Heart right ventricle (tissue), 16 donors: ENCODE measurements at places on chromosomes 7 and 10. TPM values are rescaled to one million over a fixed set of nuclear protein-coding genes. Genes with fewer than 3 reads are reported as not detected.

The INHBA gene
- polyA plus RNA-seq = 2.7 TPM

DNA sequence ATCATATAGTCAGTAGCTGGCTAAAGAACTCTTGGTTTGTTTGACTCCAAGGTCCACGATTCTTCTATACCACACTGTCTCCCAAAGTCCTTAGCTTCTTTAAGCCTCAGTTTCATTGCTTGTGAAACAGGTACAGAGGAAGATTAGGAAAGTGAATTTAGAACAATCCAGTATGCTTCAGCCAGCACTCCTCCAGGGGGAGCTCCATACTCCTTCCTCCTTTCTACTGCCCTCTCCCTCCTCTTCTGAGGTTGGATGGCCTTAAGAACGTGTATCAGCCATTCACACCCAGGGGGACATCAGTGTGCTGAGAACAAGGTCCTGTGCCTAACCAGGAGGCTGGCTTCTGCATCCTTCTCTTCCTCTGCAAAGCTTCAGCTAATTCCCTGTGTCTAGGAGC lies 54.8 kb upstream of the CALD1 start:
- no peaks in the 10 kb centered on the region for H3K27me3 ChIP-seq
- no peak overlapping the region for H3K27ac ChIP-seq
- H3K4me1 ChIP-seq = no peaks in the 10 kb centered on the region
- DNase-seq = no peak
- no peak overlapping the region for H3K4me3 ChIP-seq
- no peaks in the 10 kb centered on the region for H3K36me3 ChIP-seq

GRCh38 chr7:83708531-83708930 lies 59.6 kb upstream of the SEMA3E start:
- no peaks in the 10 kb centered on the region for H3K4me1 ChIP-seq
- H3K4me3 ChIP-seq = no peak overlapping the region
- no peak for DNase-seq
- H3K27me3 ChIP-seq = no peaks in the 10 kb centered on the region

DNA sequence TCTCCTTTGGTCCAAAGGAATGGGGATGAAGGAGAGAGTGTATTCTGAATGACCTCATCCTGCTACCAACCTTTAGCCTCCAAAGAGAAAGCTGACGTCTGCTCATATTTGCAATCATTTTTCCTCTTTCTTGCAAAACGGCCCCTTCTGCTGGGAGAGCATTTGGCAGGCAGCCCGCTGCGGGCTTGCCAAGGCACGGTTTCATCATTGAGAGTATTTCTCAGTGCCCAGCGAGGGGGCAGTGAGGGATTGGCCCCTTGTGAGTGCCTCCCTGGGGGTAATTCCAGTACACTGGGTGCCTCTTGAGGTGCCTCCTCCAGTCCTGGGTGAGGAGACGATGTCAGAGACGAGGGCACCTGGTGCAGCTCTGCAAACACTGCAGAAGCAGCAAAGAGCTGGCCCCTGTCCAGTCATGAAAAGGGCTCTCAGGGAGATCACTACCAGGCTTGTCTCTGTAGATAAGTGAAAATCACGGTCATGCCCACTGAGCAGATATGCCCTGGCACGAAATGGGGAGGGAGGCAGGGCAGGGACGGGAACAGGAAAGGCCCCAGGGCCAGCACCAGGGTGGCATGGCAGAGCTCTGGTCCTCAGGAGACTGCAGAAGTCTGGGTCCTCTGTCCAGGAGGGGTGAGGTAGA lies 48.7 kb upstream of the SHH start:
- peaks cover 6% of the 10 kb centered on the region for H3K4me1 ChIP-seq
- DNase-seq = no peak
- H3K36me3 ChIP-seq = no peaks in the 10 kb centered on the region

DNA sequence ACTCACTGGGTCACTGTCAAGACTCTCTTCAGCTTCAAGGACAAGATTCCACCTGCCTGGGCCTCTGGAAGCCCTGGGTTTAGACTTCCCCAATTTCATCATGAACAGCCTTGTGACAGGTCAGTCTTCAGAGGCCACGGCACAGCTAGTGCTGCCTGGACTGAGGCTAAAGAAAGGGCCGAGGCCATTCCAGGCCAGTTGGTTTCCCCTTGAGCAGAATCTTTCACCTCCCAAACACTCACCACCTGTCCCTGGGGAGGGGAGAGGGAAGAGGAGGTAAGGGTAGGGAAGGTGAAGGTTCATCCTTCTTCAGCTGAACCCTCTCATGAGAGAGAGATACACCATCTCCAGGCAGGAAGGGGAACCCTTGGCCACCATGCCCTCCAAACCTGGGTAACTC lies 24.3 kb downstream of the HSPA12A start:
- H3K4me3 ChIP-seq = no peak overlapping the region
- H3K27ac ChIP-seq = no peak overlapping the region
- DNase-seq = no peak
- no peaks in the 10 kb centered on the region for H3K27me3 ChIP-seq

GRCh38 chr7:30437823-30438574 lies 40.6 kb downstream of the NOD1 start:
- peaks cover 41% of the 10 kb centered on the region for H3K4me1 ChIP-seq
- DNase-seq = no peak
- H3K27ac ChIP-seq = no peak overlapping the region
- peaks cover 3% of the 10 kb centered on the region for H3K36me3 ChIP-seq

DNA sequence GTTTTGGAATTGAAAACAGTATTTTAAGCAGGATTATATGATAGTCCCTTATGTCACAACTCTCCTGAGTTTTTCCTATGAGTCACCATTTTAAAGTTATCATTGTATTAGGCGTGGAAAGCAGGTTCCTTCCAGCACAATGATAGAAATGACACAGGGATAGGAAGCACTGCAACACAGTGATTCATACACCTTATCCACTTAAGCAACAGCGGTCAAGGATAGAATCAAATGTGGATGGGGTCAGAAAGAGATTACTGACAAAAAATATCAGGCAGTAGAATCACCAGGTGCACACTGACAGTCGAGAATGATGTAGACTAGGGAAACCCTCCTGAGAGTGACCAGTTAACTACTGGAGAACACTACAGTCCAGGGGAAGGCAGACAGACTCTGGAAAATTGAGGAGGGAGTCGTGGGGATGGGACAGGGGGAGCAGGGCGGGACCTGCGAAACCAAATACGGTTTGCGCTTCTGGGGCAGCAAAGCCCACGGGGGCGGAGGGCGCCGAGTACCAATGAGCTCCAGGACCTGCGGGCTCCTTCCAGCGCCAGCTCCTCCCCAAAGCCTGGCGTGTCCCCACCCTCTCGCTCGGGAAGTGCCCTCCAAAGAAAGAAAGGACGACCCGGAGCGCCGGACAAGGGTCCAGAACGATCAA lies 479 bp downstream of the PNPLA8 start:
- peak overlapping the region; percentile 94 for H3K27ac ChIP-seq
- H3K27me3 ChIP-seq = no peaks in the 10 kb centered on the region
- H3K36me3 ChIP-seq = no peaks in the 10 kb centered on the region
- H3K4me3 ChIP-seq = peak overlapping the region; percentile 71

- H3K36me3 ChIP-seq = no peaks in the 10 kb centered on the region
- no peak overlapping the region for H3K27ac ChIP-seq
- DNase-seq = no peak
- no peak overlapping the region for H3K4me3 ChIP-seq
- no peaks in the 10 kb centered on the region for H3K27me3 ChIP-seq
Observed at GRCh38 chr7:38909870-38910269, 879 bp upstream of the VPS41 start.

The OR9A2 gene
- polyA plus RNA-seq = not detected

DNA sequence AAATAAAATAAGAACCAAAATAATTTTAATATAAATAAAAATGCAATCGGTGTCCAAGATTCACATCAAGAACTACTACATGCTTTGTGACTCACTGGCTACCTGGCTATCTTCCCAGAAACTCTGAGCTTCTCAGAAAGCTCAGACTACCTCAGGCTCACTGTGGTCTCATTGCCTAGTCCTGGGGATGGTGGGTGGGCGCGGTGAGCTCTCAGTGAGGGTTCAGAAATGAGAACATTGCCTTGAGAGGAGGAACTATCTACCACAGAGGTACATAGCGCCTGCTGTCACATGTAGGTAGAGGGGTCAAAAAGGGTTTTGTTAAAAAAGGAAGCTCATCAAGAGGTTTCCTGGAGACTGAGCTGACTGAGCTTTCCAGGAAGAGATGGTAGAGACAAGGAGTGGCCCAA lies 108.0 kb downstream of the WDFY4 start:
- H3K27me3 ChIP-seq = no peaks in the 10 kb centered on the region
- H3K4me3 ChIP-seq = no peak overlapping the region
- H3K4me1 ChIP-seq = peaks cover 30% of the 10 kb centered on the region
- DNase-seq = no peak

- no peaks in the 10 kb centered on the region for H3K36me3 ChIP-seq
- H3K4me3 ChIP-seq = no peak overlapping the region
- peaks cover 50% of the 10 kb centered on the region for H3K4me1 ChIP-seq
- peak overlapping the region; percentile 72 for H3K27ac ChIP-seq
Observed at GRCh38 chr10:118340486-118340885, 1.6 kb downstream of the FAM204A start.

The PON1 gene
- polyA plus RNA-seq = 0.09 TPM

The NUTM2A gene
- polyA plus RNA-seq = 0.78 TPM

The FAM131B gene
- polyA plus RNA-seq = 0.22 TPM

GRCh38 chr10:110548002-110548401 lies 19.5 kb upstream of the SMC3 start:
- no peaks in the 10 kb centered on the region for H3K36me3 ChIP-seq
- no peaks in the 10 kb centered on the region for H3K4me1 ChIP-seq

- H3K4me3 ChIP-seq = no peak overlapping the region
- H3K27me3 ChIP-seq = no peaks in the 10 kb centered on the region
- H3K36me3 ChIP-seq = no peaks in the 10 kb centered on the region
- no peak for DNase-seq
- H3K4me1 ChIP-seq = no peaks in the 10 kb centered on the region
Observed at GRCh38 chr10:132365102-132365501, 31.9 kb upstream of the PWWP2B start.

The NRF1 gene
- 4.9 TPM for polyA plus RNA-seq

DNA sequence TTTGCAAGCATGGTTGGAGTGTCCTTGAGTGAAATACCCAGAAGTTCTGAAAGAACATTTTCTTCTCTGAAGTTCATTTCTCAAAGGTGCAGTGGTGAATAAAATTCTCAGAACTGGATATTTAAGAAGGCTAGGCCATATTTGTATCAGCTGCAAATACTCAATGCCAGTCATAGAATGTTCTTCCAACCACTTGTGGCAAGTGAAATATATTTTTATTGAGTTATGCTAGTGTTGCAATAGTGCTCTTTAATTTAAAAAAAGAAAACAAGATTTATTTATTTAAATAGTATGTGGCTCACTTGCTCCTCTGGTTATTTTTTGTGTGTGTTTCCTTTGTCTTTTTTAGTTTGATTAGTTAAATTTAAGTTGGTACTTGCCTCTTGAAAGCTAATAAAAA lies 64.5 kb downstream of the PALS2 start:
- no peaks in the 10 kb centered on the region for H3K4me1 ChIP-seq
- no peaks in the 10 kb centered on the region for H3K36me3 ChIP-seq
- H3K27me3 ChIP-seq = no peaks in the 10 kb centered on the region
- no peak overlapping the region for H3K4me3 ChIP-seq
- no peak overlapping the region for H3K27ac ChIP-seq

GRCh38 chr7:151161757-151162156 lies 5.7 kb downstream of the GBX1 start:
- no peak overlapping the region for H3K4me3 ChIP-seq
- no peak overlapping the region for H3K27ac ChIP-seq
- no peak for DNase-seq
- H3K36me3 ChIP-seq = no peaks in the 10 kb centered on the region
- peaks cover 3% of the 10 kb centered on the region for H3K4me1 ChIP-seq
- no peaks in the 10 kb centered on the region for H3K27me3 ChIP-seq

The CCDC201 gene
- not detected for polyA plus RNA-seq

The ADAM22 gene
- 0.19 TPM for polyA plus RNA-seq

- H3K4me3 ChIP-seq = no peak overlapping the region
- no peaks in the 10 kb centered on the region for H3K27me3 ChIP-seq
- H3K27ac ChIP-seq = peak overlapping the region; percentile 62
- H3K36me3 ChIP-seq = peaks cover 12% of the 10 kb centered on the region
- peaks cover 15% of the 10 kb centered on the region for H3K4me1 ChIP-seq
Observed at GRCh38 chr7:64997927-64998391, 7.1 kb upstream of the ZNF117 start.
